ENCODE measurements at places on chromosomes 11 and 22. TPM values are rescaled to one million over a fixed set of nuclear protein-coding genes. Genes with fewer than 3 reads are reported as not detected.

DNA sequence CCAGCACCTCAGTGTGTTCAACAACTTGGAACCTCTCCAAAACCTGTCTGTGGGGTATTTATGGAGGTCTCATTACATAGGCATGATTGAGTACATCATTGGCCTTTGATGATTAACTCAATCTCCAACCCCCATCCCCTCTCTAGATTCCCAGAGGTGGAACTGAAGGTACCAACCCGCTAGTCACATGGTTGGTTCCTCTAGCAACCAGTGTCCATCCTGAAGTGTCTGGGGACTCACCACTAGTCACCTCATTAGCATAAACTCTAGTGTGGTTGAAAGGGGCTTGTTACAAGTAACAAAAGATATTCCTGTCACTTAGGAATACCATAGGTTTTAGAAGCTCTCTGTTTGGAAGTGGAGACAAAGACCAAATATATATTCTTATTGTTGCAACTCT lies 40.3 kb downstream of the SIK2 start:
- H3K4me1 ChIP-seq, result peaks cover 36% of the 10 kb centered on the region
- DNase-seq, result no peak
- no peaks in the 10 kb centered on the region for H3K36me3 ChIP-seq
- no peaks in the 10 kb centered on the region for H3K27me3 ChIP-seq

- peak overlapping the region; percentile 98 for H3K4me3 ChIP-seq
- H3K27me3 ChIP-seq, result no peaks in the 10 kb centered on the region
- H3K4me1 ChIP-seq, result peaks cover 72% of the 10 kb centered on the region
- DNase-seq, result no peak
- peak overlapping the region; percentile 100 for H3K27ac ChIP-seq
- H3K36me3 ChIP-seq, result peaks cover 32% of the 10 kb centered on the region
Measured at GRCh38 chr11:123062892-123063825, 1.2 kb upstream of the HSPA8 start.

DNA sequence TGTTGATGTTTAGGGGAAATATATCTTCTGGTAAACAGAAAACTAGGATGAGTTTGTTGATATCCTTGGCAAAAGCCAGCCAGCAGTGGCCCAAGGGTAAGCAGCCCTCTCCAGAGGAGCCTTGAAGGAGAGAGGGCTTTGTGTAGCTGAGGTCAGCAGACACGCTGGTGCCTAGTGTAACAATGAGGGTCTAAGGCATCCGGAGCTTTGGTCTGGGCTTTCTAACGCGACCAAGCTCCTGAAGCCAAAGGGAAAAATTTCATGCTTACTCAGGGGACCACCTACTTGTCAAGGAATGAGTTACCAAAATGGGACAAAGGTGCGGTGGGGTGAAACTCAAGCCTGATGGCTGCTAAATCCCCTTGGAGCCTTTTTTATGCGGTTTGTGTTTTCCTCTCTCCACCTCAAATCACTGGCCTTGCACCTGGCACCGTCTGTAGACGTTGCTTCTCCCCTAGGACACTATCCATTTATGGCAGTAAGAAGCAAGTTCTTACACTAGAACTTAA lies 134.9 kb downstream of the DBX1 start:
- H3K27me3 ChIP-seq, result no peaks in the 10 kb centered on the region
- H3K27ac ChIP-seq, result no peak overlapping the region

SGSM1 gene
- 8.8 TPM for total RNA-seq

APOBEC3B gene
- 0.52 TPM for total RNA-seq
